OCI-LY7 (cell line): ENCODE measurements at places on chromosomes 12 and 14. TPM values are rescaled to one million over a fixed set of nuclear protein-coding genes. Genes with fewer than 3 reads are reported as not detected.
A peak's percentile ranks its signal among the peaks of the same experiment; 100 is the strongest.

GRCh38 chr14:102035914-102036313, 50.9 kb downstream of the HSP90AA1 start:
- no peak for DNase-seq

- no peak for DNase-seq
Measured at GRCh38 chr14:99822800-99823455, 29.7 kb downstream of the EML1 start.

GRCh38 chr12:32918890-32919801, 22.6 kb upstream of the PKP2 start:
- DNase-seq, result peak; percentile 11

DNA sequence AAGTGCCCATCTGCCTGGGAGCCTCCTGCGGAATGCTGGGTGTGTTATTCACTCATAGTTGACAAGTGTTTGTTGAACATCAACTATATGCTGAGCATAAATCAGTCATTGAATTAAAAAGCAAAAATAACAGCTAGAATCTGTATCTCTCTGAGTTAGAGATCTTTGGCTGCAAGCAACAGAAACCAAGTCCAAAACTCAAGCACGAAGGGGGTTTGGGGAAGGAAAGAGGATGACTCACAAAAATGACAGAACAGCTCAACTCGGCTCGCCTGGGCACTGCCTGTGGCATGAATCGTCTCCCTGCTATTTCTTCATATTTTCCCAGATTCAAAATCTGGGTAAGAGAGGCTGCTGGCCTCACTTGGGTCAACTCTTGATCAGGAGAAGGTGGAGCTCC, 72.6 kb upstream of the NCOR2 start:
- no peak for DNase-seq

DNA sequence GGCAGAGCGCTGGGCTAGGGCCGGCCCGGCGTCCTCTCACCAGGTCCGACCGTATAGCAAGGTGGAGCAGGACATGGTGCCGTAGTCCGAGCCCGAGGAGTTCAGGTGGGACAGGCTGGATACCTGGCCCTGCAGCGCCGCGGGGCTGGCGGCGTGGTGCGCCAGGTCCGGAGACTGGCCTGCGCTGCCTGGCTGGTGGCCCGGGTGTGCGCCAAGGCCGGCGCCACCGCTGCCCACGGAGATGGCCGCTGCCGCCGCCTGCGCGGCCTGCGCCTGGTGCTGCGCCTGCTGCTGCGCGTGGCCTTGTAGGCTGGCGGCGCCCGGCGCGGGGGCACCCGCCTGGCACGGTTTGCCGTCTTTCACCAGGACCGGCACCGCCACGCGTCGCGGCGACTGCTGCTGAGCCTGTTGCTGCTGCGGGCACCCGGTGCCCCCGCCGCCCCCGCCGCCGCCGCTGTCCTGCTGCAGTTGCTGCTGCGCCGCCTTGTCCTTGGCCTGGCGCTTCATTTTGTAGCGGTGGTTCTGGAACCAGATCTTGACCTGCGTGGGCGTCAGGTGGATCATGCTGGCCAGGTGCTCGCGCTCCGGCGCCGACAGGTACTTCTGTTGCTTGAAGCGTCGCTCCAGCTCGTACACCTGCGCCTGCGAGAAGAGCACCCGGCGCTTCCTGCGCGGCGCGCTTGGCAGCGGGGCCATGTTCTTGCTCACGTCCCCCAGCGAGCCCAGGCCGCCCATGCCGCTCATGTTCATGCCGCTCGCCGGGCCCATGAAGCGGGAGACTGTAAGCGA, 2.6 kb downstream of the NKX2-1 start:
- DNase-seq, result no peak

DNA sequence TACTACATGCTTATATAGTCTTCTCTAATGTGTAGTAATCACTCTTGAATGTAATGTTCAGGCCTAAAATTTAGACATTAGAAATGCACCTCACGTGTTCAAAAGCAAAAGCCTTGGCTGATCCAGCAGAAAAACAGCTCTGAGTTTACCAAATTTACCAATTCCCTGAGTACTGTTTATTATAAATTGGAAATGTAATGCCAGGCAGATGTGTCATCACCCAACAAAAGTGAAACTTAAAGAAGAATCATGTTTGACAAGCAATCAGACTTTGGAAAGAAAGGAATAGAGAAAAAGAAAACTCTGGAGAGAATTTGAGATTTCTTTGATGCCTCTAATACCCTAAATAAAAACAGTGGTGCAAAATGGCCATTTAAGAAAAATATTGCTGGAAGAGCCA, 26.5 kb upstream of the STRAP start:
- DNase-seq, result no peak

- no peak for DNase-seq
Measured at GRCh38 chr12:17214929-17215328, 609.0 kb upstream of the LMO3 start.

DNA sequence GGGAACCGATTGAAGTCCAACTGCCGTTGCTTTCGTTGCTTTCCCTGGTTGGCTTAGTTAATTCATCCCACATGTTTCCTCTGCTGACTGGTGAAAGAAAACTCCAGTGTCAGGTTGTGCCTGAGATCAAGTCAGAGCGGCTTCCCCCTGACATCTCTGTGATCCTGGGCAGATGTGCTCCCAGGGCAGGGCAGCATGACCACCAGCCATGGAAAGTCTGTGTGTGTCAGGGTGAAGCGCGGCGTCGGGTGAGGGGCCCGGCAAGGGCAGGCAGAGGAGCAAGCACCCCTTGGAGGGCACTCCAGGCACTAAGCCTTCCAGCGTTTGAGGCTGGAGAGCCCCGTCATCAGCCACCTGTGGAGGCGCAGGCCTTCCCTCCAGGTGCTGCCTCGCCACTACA, 54.5 kb upstream of the IGF1 start:
- DNase-seq, result no peak

DNA sequence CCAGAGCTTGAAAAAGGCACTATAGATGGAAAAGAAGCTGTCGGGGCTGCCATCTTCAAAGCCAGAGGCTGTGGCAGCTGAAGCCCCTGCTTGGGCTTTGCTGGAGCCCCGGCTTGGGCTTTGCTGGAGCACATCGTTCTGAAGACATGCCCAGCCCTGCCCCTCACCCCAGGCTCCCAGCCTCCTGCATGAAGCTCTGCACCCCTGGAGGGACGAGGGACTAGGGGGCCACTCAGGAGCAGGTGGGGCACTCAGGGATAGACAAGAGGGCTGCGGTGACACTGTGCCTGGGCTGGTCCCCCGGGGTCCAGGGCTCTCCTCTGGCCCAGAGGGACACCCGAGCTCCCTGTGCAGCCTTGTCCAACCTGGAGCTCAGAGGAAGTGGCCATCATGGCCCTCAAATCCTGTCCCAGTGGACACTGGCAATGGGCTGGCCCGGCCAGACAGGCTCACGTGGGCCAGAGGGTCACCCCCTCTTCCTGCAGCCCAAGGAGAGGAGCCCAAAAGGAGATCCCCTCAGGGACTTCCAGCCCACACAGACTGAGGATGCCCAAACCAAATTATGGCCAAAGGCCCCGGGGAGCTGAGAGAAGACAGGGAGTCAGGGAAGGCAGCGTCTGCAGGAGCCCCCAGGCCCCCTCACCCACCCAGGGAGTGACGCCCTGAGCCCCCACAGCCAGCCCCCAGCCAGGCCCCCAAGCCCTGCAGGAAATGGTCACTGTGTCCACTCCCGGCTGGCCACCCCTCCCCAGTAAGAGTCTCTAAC, 23.1 kb upstream of the C14orf180 start:
- no peak for DNase-seq

DNA sequence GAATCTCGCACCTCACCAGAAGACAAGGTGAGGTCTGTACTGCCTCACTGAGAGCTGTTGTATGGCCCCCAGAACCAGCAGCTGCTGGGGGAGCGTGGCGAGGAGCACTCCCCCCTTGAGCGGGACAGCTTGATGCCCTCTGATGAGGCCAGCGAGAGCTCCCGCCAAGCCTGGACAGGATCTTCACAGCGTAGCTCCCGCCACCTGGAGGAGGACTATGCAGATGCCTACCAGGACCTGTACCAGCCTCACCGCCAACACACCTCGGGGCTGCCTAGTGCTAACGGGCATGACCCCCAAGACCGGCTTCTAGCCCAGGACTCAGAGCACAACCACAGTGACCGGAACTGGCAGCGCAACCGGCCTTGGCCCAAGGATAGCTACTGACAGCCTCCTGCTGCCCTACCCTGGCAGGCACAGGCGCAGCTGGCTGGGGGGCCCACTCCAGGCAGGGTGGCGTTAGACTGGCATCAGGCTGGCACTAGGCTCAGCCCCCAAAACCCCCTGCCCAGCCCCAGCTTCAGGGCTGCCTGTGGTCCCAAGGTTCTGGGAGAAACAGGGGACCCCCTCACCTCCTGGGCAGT, 9.3 kb downstream of the CACNB3 start:
- no peak for DNase-seq

GRCh38 chr14:65128096-65128495, 25.8 kb upstream of the MAX start:
- no peak for DNase-seq

- no peak for DNase-seq
Measured at GRCh38 chr14:69240527-69241173, 19.3 kb upstream of the GALNT16 start.

- DNase-seq, result no peak
Measured at GRCh38 chr12:12474471-12474928, 88.2 kb downstream of the DUSP16 start.

GRCh38 chr12:121781998-121782979, 11.2 kb downstream of the RHOF start:
- DNase-seq, result peak; percentile 48

- peak; percentile 10 for DNase-seq
Measured at GRCh38 chr14:50530794-50531365, 1.5 kb downstream of the MAP4K5 start.

GRCh38 chr12:15050659-15051058, 77.8 kb downstream of the PDE6H start:
- DNase-seq, result no peak

DNA sequence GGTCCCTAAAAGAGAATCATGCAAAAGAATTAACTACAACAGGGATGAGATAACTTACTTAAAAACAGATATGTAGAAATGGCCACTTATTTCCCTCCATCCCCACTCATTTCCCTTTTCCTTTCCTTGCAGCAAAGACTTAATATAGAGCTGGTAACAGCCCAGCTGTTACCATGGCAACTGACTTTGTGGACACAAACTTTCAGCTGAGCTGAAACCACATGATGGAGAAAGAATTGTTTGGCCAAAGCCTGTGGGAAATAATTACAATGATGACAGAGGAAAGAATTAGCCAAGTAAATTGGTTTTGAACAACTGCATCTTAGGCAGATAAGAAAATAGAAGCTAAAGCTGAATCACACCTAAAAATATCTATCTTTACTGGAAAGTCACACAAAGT, 364.9 kb downstream of the GALC start:
- no peak for DNase-seq

DNA sequence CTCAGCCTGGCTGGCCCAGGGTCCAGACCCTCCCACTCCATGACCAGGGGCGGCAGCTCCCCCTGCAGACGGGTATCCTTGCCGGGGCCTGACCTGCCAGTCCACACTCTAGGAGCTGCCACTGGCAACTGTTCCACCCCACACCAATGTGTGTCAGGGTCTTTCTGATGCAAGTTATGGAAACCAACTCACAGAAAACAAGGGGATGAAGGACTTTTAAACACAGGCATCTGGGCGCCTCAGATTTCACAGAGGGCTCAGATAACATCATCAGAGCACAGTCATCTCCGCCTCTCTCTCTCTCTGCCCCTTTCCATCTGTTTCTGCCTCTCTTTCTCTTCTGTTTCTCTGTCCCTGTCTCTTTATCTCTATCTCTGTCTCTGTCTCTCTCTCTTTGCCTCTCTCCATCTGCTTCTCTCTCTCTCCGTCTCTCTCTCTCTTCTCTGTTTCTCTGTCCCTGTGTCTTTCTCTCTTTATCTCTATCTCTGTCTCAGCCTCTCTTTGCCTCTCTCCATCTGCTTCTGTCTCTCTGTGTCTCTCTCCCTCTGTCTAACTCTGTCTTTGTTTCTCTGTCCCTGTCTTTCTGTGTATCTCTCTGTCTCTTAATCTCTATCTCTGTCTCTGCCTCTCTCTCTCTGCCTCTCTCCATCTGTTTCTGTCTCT, 67.4 kb upstream of the FBRSL1 start:
- DNase-seq, result no peak

GRCh38 chr12:124679533-124680371, 112.3 kb upstream of the NCOR2 start:
- DNase-seq, result no peak

- DNase-seq, result no peak
Measured at GRCh38 chr12:131713349-131713748, 2.5 kb downstream of the SFSWAP start.

DNA sequence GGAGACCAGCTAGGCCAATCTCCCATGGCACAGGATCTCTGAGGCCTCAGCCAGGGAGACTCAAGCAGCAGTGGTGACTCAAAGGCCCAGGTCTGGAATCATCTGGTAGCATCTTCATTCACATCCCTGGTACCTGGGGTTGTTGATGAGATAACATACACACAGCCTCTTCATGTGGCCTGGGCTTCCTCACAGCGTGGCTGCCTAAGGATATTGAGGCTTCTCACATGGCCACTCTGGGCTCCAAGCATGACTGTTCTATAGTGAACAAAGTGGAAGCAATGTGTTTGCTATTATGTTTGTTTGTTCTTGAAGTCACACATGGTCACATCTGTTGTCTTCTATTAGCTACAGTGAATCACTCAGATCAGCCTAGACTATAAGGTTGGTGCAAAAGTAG, 584.1 kb downstream of the VRK1 start:
- DNase-seq, result no peak

GRCh38 chr12:119020406-119021360, 39.3 kb downstream of the SRRM4 start:
- DNase-seq, result peak; percentile 2

DNA sequence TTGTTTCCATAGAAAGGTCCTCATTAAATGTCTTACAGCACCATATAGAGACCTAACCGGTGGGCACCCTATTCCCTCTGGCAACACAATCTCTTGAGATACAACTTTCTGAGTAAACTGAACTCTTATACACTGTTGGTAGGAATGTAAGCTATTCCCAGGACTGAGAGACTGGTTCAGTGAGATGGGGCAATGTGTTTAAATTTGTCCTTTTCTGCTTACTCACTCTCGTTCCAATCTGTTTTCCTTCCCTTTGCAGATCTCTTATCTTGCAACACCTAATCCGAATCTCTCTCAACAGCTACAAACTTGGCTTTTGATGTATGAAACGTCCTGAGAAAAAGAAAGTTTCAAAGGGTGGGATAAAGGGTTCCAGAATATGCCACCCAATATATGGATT, 26.1 kb upstream of the ETV6 start:
- DNase-seq, result no peak

- no peak for DNase-seq
Measured at GRCh38 chr14:46747001-46747652, 95.5 kb upstream of the RPL10L start.

Gene SLC25A21
- total RNA-seq, result not detected in 2 replicates

Gene MAP3K9
- total RNA-seq, result 6.4 and 7.4 TPM in 2 replicates

Gene C1S
- 3.6 and 5.2 TPM in 2 replicates for total RNA-seq

Gene DIP2B
- 22.3 and 24.1 TPM in 2 replicates for total RNA-seq

Gene MMP14
- total RNA-seq, result 9.0 and 11.9 TPM in 2 replicates

Gene TRHDE
- total RNA-seq, result not detected in 2 replicates

Gene BEST3
- total RNA-seq, result 60.1 and 126 TPM in 2 replicates

Gene GARIN6
- total RNA-seq, result not detected in 2 replicates

Gene ADAMTS20
- not detected in 2 replicates for total RNA-seq

Gene NCKAP5L
- 9.5 and 12.2 TPM in 2 replicates for total RNA-seq

Gene CRACR2A
- total RNA-seq, result 31.0 and 31.1 TPM in 2 replicates

Gene PMCH
- not detected in 2 replicates for total RNA-seq

Gene PRKD1
- not detected in 2 replicates for total RNA-seq
